ENCODE measurements at places on chromosomes 4 and X. TPM values are rescaled to one million over a fixed set of nuclear protein-coding genes. Genes with fewer than 3 reads are reported as not detected.

DNA sequence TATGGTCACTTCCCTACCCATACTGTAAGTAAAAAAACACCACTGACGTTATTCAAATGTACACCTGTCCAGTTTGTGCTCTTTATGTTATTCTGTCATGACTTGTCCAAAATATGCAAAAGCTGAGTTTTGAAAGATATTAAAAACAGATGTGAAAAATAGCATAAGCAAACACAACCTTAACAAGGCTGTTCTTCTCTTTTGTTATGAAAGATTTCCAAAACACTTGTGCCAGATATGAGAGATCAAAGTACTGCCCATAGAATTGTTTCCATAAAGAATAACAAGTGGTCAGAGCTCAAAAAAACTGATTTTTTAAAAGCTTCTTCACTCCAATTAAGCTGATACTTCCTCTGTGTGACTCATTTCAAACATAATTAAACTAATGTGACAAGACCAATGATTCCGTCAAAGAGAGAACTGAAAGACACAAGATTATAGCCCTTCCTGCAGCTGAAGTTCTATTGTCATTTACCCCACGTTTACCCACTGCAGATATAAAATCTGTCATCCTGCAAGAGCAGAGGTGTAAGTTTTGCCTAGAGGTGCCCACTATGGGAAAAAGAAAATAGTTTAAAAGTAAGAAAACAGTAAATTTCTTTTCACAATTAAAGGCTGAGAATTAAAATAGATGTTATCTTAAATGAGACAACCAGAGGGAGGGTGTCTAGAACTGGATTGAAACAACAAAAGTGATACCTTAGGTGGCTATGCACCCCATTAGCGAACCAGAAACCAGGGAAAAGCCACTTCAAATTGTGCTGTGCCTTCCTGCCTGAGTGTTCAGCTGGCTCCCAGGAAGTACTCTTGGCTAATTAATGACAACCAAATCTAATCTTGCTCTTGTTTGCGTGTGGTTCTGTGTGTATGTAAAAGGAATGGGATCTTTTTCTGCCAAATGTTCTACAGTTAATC lies 30.1 kb downstream of the RASSF6 start:
- DNase-seq: no peak

GRCh38 chr4:72714482-72715279 lies 145.7 kb upstream of the ADAMTS3 start:
- no peak for DNase-seq

DNA sequence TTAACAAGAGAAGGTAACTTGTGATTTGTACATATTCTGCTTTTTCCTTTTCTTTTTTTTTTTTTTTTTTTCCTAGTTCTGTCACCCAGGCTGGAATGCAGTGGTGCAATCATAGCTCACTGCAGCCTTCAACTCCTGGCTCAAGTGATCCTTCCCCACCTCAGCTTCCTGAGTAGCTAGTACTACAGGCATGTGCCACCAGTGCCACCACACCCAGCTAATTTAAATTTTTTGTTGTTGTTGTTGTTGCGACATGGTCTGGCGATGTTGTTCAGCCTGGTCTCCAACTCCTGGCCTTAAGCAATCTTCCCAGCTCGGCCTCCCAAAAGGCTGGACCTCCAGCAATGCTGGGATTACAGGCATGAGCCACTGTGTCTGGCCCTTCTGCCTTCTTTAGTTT lies 1.5 kb upstream of the TACR3 start:
- DNase-seq: no peak

DNA sequence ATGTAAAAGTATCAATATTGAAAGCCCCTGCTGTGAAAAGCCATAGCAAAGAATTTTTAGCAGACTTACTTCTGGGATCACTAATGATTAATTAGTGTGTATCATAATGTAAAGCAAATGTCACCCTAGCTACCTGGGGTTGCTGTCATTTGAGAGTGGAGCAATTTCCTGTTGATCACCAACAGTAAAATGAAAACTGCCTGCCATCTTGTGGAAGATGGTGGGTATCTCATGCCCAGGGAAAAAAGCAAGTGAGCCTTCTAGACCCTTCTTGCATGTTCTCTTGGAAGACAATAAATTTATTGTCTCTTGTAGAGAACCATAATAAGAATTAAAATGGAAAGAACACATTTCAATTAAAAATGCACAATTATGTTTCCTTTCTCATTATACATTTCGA lies 360.2 kb downstream of the ZIC3 start:
- no peak for DNase-seq

- DNase-seq: no peak
Observed at GRCh38 chr4:49709775-49710174, 723.7 kb downstream of the CWH43 start.

GRCh38 chrX:119688911-119689321 lies 4.1 kb downstream of the SEPTIN6 start:
- no peak for DNase-seq

GRCh38 chr4:185272245-185272644 lies 62.8 kb downstream of the SNX25 start:
- DNase-seq: no peak

DNA sequence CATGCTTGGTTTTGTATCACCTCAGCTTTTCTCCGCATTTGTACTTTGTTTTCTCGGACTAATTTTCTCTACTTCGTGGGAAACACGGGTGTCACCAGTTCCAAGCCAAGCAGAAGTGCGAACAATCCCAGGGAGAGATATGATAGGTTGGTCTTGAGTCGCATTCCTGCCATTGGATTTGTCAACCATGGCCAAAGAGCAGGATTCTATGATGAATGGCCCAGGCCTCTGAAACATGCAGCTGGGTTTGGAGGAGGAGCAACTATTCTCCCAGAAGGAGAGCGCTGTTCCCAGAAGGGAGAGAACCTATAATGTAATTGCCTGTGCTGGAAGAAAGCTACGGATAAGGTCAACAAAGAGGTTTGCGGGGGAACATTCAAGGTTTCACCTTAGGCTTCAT lies 10.3 kb upstream of the FGFBP1 start:
- DNase-seq: no peak

DNA sequence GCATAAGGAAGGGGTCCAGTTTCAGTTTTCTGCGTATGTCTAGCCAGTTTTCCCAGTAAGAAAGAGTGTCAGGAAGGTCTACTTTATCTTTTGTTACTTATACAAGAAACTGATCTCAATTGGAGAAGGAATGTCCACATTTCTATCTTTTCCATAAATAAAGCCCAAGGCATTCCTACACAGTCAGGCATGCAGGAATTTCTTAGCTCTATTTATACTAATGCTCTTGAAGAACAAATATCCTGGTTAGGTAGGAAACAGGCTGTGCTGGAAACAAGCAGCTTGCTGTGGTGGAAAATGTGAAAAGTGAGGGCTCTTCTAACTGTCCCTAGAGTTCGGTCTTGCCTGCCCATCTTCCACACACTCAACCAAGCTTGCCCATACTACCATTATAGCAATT lies 37.9 kb upstream of the PITX2 start:
- no peak for DNase-seq

GRCh38 chr4:84730375-84730774 lies 147.4 kb downstream of the CDS1 start:
- no peak for DNase-seq

GRCh38 chrX:57528670-57529255 lies 63.0 kb upstream of the ZXDB start:
- no peak for DNase-seq

- no peak for DNase-seq
Observed at GRCh38 chr4:55989766-55990165, 41.0 kb downstream of the CEP135 start.

DNA sequence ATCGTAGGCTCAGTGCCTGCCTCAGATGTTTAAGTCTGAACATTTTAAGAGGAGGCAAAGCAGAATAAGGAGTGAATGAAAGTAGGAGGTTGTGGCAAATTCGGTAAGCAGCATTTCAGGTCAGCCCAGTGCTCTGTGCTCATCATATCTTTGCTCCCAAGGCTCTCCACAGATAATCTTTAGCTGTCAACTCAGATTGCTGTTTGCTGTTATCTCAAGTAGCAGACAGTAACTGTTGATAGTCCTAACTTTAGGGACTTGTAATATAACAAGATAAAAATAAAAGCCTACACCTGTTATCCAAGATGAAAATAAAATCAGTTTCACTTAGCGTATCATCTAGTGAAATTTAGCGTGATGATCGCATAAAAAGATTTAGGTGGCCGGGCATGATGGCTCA lies 18.6 kb upstream of the CLTRN start:
- no peak for DNase-seq

The BRS3 gene
- 0.50 TPM for total RNA-seq

The POU3F4 gene
- not detected for total RNA-seq

The ART3 gene
- total RNA-seq: 52.5 TPM
